ENCODE measurements at places on chromosomes 7 and 10.

DNA sequence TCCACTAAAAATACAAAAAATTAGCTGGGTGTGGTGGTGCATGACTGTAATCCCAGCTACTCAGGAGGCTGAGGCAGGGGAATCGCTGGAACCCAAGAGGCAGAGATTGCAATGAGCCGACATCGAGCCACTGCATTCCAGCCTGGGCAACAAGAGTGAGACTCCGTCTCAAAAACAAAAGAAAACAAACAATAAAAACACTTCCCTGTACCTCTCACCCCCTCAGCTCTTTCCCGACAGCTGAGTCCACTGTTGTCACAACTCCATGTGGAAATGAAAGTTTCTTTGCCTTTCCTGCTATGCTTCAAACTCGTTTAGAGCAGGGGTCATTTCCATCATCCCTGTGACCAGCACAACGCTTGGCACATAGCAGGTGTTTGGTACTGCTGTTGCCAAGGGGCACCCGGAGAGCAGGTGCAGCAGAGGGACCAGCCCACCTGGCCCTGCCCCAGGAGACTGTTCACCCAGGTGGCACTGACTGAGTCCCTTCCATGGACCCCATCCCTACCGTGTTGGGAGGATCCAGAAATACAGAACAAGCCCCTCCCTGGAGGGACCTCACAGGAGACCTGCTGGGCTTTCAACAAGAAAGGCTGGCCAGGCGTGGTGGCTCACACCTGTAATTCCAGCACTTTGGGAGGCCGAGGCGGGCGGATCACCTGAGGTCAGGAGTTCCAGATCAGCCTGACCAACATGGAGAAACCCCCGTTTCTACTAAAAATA is 4.9 kb downstream of the TMEM130 start:
- no peak for DNase-seq

DNA sequence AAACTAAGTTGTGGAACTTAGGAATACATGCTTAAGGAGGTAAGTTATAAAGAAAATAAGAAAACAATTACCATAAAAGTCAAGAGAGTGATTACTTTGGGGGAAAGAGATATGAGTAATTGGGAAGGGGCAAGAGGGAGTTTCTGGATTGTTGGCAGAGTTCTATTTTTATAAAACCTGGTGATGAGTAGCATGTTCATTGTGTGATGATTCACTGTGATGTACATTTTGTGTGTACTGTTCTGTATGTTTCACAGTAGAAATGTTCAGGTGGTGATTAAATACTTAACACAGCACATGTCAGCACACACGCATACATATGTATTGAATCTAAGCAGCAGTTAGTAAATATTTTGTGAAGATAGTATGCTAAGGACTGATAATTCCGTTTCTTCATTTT is 9.7 kb upstream of the OIT3 start:
- DNase-seq, result no peak

- DNase-seq, result peak; percentile 67
Observed at GRCh38 chr10:114638821-114639625, 19.1 kb downstream of the ABLIM1 start.

- DNase-seq, result no peak
Observed at GRCh38 chr7:87784424-87784823, 91.7 kb downstream of the SLC25A40 start.

- DNase-seq, result no peak
Observed at GRCh38 chr7:103446049-103446520, at the start of gene SLC26A5. SLC26A5 (minus strand) TSS chr7:103446207; CDS start chr7:103421514, 24,693 bp downstream.

GRCh38 chr10:34484164-34484563 is 330.9 kb downstream of the PARD3 start:
- DNase-seq, result no peak
